ENCODE measurements at places on chromosomes 5 and 9. TPM values are rescaled to one million over a fixed set of nuclear protein-coding genes. Genes with fewer than 3 reads are reported as not detected.

The DRD1 gene
- total RNA-seq: not detected

The SLC6A3 gene
- not detected for total RNA-seq

The SPTAN1 gene
- 323 TPM for total RNA-seq

The IRX1 gene
- total RNA-seq: not detected

The PCDHGA6 gene
- total RNA-seq: 3.2 TPM

The URM1 gene
- 31.5 TPM for total RNA-seq

The SHB gene
- 12.9 TPM for total RNA-seq

The QRFP gene
- not detected for total RNA-seq

The CDO1 gene
- total RNA-seq: 3.4 TPM

The GDNF gene
- total RNA-seq: 0.25 TPM

The PHYHD1 gene
- 3.4 TPM for total RNA-seq

The SARDH gene
- 13.7 TPM for total RNA-seq

The SV2C gene
- not detected for total RNA-seq

The C9 gene
- 1.1 TPM for total RNA-seq

The PRXL2C gene
- 12.9 TPM for total RNA-seq

The QSOX2 gene
- 19.0 TPM for total RNA-seq

The ANGPTL2 gene
- 24.1 TPM for total RNA-seq

The PROB1 gene
- total RNA-seq: 1.00 TPM

The PCDHGA10 gene
- total RNA-seq: 5.2 TPM

The CCL27 gene
- total RNA-seq: not detected

The CD180 gene
- total RNA-seq: not detected

The TARS1 gene
- total RNA-seq: 391 TPM

The BTNL3 gene
- not detected for total RNA-seq

The DOLK gene
- total RNA-seq: 32.9 TPM

The GPX3 gene
- 1.7 TPM for total RNA-seq

The IGIP gene
- 8.2 TPM for total RNA-seq

The TAF11L2 gene
- not detected for total RNA-seq

The PTPN3 gene
- 0.12 TPM for total RNA-seq

The CRAT gene
- total RNA-seq: 41.6 TPM

The TAF11L10 gene
- not detected for total RNA-seq

The ASS1 gene
- 186 TPM for total RNA-seq

The ORM2 gene
- not detected for total RNA-seq

The TTLL11 gene
- total RNA-seq: 3.8 TPM

The NIPAL4 gene
- total RNA-seq: 0.87 TPM

The CDX1 gene
- total RNA-seq: 0.12 TPM

The SLC27A6 gene
- 2.2 TPM for total RNA-seq

The OCLN gene
- 2.0 TPM for total RNA-seq

The PPP2R2B gene
- 1.3 TPM for total RNA-seq

The DAB2 gene
- total RNA-seq: 106 TPM

The SMIM32 gene
- total RNA-seq: not detected

The CDKN2A gene
- total RNA-seq: 8.9 TPM

The IL33 gene
- total RNA-seq: 44.6 TPM

The SGCD gene
- total RNA-seq: 3.7 TPM

The TMEM245 gene
- 56.7 TPM for total RNA-seq

The SLC34A3 gene
- not detected for total RNA-seq

The FAXDC2 gene
- total RNA-seq: 4.5 TPM

The PCDHB14 gene
- 0.11 TPM for total RNA-seq
